Activated naive CD4-positive, alpha-beta T cell treated with anti-CD3 and anti-CD28 coated beads, Interleukin-2, amount 50 U/mL, for 16 hours (primary cell): ENCODE measurements at places on chromosomes 7 and 10.

DNA sequence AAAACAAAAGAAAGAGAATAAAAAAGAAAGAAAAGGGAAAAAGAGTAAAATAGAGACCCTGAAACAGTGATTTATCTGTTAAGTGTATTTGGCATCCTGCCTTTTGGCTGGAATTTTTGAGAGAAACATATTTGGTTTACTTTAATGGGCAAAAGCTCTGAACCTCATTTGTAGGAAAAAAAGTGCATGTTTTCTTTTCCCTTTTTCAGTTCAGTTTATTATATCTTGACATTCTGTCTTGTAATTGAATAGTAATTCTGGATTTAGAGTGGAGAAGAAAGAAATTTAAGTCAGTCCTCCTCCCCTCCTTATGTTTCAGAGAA is 69.5 kb downstream of the ARID5B start:
- DNase-seq: no peak

GRCh38 chr7:127571741-127572505 is 13.5 kb downstream of the GCC1 start:
- DNase-seq: no peak

DNA sequence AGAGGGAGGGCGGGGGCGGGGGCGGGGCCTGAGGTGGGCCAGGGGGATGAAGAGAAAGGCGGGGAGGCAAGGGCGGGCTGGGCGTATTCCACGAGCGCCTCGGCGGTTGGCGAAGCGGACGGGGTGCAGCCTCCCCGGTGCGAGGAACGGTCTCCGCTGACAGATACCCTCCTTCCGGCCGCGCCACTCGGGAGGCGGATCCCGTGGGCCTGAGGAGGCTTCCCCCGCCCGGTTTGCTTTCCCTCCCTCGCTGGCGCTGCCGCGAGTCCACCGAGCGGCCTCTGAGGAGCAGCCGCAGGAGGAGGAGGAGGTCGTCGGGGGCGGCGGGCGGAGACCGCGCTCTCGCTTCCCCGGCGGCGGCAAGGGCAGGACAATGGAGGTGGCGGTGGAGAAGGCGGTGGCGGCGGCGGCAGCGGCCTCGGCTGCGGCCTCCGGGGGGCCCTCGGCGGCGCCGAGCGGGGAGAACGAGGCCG is at the start of gene TRIM24:
TRIM24 (plus strand) TSS at position 84 of the 473 bp plus-strand sequence; CDS start at position 374, 290 bp downstream.
- DNase-seq: no peak

- DNase-seq: no peak
These were observed 96.4 kb downstream of the CUX1 start for GRCh38 chr7:101913851-101914250.

DNA sequence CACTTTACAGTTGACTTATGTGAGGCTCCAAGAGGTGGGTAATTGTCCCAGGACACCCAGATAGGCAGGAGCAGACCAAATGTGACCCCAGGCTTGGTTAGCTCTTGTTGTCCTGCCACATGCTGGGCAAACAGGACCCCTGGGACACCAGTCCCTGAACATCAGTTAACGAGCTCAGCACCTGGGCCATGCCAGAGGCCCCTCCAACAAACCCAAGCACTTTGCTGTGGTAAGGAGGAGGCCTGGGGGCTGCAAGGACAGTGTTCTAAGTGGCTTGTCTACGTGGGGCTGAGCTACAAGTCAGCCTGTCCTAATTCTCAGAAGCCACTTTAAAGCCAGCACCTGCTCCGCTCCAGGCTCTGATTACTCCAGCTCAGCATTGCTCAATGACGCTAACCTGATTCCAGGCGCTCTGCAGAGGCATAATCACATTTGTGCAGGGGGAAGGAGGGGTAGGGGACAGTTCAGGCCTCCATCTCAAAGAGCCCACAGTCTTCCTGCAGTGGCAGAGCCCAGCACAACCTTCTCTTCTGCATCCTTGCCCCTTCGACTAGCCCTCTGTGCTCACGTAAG is 57.2 kb downstream of the DDC start:
- DNase-seq: no peak

DNA sequence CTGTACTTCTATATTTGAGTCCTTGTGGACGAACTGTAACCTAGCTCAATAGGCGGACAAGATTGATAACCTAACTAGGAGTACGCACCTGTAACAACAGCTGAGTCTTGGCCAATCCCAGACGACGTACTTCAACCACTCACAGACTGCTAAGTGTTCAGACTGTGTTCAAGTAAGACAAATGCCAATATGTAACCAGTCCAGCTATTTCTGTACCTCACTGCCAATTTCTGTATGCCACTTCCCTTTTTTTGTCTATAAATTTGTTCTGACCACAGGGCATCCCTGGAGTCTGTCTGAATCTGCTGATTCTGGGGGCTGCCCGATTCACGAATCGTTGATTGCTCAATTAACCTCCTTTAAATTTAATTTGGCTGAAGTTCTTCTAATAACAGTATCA is 32.2 kb downstream of the HACD1 start:
- no peak for DNase-seq

- DNase-seq: no peak
These were observed 4.9 kb downstream of the PFKFB3 start for GRCh38 chr10:6207658-6208057.

GRCh38 chr10:117652228-117653169 is 110.0 kb downstream of the EMX2 start:
- no peak for DNase-seq

- no peak for DNase-seq
These were observed 69.8 kb downstream of the HDAC9 start for GRCh38 chr7:18565337-18565736.

DNA sequence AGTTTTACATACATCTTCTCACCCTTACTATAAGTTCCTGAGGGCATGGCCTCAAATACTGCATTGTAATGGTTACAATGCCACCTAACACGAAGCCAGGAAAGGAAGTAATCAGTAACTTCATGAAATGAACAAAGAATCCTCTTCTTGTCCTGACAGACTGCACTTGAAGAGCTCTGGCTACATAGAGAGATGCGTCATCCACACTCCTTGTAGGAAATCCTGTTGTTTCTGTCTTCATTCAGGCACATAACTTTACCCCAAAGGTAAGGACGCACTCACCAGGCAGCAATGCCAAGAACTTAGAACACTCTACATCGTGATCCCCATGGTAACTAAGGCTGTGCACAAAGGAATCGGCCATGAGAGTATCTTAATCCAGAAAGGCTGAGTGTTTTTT is 80.3 kb upstream of the ARID5B start:
- DNase-seq: no peak

DNA sequence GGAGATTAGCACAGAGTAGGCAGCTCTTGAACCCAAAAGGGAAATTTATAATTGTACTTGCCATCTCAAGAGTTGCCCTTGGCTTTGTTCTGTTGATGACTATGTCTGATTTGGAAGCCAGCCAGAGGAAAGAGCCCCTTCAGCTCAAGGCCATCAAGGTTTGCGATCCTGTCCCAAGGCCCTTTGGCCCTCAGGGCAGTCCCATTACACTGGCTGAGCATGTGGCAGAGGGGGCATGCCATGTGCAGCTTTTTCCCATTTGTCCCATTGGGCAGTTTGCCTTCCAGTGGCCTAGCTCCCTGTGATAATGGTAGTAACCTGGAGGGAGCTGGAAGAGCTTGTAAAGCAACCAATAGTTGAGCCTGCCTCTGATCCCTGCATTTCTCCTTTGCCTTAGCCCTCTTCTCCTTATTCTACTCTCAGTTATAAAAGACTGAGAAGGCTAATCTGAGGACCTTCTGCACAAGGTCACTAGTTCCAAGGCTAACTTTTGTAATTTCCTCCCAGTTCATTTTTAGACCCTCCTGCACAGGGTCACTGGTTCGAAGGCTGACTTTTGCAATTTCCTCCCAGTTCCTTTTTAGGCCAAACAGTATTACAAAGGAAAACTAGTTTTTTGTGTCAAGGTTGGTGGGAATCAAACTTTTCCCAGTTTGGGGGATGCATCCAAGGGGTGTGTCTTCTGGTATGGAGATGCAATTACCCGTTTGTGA is 31.0 kb upstream of the ARHGAP12 start:
- no peak for DNase-seq

DNA sequence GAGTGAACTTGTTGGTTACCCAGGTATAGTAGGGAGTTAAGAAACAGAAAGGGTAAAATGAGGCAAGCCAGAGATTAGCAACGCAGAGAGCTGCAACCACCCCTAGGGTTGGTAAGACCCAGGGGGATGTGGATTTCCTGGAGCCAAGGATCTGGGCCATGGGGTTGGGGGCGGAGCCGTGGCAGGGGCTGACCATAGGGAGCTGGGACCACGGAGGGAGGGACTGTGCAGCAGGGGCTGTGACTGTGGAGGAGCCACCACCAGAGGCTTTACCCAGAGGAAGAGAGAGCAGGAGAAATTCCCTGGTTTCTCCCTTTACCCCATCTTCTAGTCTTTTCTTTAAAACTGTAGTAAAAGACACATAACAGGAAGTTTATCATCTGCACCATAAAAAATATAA is 58.6 kb upstream of the BAIAP2L1 start:
- no peak for DNase-seq

DNA sequence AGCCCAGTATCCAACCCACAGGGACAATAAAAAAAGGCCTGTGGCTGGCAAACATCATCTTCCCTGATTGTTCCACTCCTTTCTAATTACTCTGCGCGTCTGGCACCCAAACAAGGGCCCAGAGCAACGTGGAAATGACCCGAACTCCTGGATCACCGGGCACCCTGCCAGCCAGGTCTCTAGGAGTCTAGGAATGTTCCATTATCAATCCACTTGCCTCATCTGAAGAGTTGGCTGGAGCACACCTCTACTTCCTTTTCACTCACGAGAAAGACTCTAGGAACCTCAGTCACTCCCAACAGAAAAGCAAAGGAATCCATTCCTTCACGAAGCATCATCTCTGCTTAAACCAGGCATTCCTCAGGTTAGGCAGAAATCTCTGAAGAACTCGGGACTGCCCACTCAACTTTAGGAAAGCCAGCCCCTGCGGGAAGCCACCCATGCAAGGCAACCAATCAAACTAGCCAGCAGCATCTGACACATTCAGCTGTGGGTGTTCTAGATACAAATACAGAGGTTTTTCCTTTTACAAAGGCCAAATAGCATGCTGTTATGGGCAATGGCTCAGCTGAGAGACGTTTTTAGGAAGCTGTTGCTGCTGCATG is 37.7 kb downstream of the ATXN7L1 start:
- no peak for DNase-seq

DNA sequence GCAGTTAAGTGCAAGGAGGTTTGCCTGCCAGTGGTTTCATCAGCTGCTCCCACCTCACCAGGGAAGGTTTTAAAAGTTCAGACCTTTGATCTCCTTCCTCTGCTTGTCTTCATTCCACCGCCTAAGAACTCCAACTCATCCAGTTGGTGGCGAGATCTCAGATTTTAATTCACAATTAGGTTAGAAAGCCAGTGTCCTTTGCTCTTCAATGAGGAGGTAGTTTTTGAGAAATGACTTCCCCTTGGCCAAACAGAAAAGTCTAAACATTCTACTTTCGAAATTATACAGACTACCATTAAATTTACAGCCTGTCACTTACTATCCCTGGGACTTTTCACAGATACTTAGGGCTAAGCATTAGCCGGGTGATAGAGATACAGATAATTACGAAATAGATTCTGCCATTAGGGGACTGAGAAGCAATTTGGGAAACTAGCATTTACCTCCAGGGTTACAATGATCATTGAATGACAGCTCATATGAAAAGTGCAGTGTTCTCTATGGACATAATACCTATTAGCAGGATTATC is 513.4 kb upstream of the GHITM start:
- DNase-seq: no peak

- no peak for DNase-seq
These were observed 2.9 kb downstream of the BNIP3 start for GRCh38 chr10:131978851-131979250.

DNA sequence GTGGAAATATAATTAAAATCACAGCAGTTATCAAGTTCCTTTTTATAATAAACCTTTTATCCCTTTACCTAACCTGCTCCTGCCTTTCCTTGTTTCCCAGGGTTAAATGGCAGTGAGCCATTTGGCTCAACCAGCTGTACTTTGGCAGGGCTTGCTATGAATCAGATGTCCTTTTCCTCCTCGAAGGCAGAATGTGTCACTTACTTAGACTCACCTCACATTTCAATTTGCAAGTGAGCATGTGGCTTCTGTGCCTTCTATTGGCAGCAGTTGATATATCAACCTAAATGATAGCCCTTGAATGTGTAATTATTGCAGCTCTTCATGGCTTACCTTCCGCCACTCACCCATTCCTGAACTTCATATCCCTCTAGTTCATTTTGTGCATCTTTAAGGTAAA is 301.7 kb downstream of the CSTF2T start:
- DNase-seq: no peak

DNA sequence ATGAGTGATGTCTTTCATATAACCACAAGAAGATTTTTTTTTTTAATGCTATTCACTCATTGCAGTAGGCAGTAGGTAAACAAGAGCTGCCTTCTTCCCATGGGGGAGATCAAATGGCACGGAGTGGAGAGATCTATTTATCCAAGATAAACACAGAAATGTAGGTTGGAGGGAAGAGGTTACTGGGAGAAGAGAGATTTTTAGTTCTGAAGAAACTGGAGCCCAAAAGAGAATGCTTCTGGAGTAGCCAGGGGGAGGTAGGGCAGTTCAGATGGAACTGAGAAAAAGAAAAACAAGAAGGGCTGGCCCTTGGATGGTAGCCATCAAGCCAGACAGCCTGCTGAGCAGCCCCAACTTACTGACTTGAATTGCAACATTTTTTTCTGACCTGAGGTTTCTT is 270.1 kb upstream of the TPK1 start:
- no peak for DNase-seq

GRCh38 chr7:144404946-144405345 is 1.5 kb upstream of the NOBOX start:
- no peak for DNase-seq

GRCh38 chr7:43531700-43532099 is 51.2 kb upstream of the STK17A start:
- no peak for DNase-seq

DNA sequence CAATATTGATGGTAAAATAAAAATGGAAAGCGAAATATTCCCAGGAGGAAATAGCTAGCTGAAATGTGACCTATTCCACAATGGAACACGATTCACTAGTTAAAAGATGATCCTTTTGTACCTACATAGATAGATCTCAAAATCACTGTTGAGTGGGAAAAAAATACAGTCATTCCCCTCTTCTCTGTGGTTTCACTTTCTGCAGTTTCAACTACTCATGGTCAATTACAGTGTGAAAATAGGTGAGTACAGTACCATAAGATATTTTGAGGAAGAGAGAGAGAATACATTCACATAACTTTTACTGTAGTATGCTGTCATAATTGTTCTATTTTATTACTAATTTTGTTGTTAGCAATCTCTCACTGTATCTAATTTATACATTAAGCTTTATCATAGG is 56.0 kb upstream of the COL13A1 start:
- no peak for DNase-seq

DNA sequence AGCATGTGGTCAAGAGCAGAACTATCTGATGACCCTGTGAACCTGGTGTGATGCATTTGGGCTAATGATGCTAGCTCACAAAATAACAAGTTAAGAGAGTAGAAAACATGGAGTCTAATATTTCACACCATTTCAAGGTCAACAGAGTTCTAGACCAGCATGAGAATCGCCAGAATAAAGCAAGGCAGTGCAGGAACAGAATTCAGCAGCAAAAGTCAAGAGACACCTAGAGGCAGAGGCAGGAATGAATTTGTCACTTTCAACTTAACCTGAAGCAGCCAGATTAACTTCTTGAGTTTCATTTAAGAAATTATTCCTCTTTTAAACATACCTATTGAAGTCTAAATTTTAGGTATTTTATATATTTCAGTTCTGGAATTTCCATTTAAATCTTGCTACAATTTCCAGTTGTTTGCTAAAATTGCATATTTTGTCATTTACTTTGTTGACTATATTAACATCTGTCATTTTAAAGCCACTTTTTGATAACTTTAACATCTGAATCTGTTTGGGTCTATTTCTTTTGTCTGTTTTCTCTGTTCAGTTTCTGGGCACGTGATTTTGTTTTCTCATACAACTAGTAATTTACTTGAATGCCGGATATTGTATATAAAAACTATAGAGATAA is 44.2 kb upstream of the PRSS58 start:
- no peak for DNase-seq
